ENCODE measurements at places on chromosomes 5 and 9.
A peak's percentile ranks its signal among the peaks of the same experiment; 100 is the strongest.

- DNase-seq = no peak
Measured at GRCh38 chr5:151388960-151389359, 41.6 kb upstream of the SLC36A2 start.

- no peak for DNase-seq
Measured at GRCh38 chr5:127565586-127566270, 48.3 kb downstream of the PRRC1 start.

- DNase-seq = no peak
Measured at GRCh38 chr9:135552698-135553171, 6.8 kb downstream of the OBP2A start.

DNA sequence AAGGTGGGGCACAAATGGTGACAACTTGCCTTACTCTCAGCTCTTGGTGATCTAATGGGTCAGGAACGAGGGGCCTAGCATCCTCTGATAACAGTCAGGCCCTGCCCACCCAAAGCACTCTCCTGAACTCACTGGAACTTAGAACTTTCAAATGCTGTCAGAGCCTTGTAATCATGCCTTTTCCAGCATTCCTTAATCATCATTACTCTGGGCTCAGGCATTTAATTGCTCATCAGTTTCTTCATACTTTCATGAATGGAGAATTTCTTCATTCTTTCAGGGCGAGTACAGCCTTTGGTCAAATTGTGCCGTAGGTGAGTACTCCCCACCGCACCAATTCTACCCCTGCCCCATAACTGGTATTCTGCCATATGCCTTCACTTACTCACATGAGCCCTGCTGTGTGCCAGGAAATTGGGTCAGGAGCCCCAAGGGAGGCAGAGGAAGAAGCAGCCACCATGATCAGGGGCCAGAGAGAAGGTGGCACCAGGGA, 30.2 kb upstream of the DUSP1 start:
- peak; percentile 87 for DNase-seq

DNA sequence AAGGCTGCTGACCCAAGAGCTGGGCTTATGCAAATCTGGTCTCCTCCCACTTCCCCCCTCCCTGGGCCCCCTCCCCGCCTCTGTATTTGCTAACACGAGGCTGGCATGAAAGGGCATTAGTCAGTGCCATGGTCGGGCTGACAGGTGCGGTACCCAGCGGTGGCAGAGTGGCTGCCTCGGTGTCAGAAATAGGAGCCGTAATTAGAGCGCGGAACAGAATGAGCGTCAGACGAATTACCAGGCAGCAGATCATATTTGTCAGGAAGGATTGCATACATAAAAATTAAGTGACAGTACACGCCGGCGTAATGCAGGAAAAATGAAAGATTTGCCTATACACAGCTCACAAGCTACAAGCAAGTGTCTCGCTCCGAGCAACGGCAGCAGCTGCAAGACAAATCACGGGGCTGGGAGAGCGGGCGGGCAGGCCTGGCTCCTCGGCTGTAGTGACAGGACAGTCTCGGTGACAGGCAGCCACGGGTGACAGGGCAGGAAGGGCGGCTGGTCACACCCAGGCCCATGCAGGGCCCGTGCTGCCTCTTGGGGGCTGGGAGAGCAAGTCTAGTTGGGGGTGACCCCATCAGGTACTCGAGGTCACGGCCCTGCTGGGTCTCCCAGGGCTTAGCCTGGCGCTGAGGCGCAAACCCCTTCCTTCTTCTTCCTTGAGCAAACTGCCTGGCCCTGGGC, 72.4 kb downstream of the NEK6 start:
- no peak for DNase-seq

GRCh38 chr5:22431840-22432239, 421.3 kb downstream of the CDH12 start:
- no peak for DNase-seq

GRCh38 chr5:181192337-181193046, 12.5 kb downstream of the TRIM7 start:
- DNase-seq = no peak

DNA sequence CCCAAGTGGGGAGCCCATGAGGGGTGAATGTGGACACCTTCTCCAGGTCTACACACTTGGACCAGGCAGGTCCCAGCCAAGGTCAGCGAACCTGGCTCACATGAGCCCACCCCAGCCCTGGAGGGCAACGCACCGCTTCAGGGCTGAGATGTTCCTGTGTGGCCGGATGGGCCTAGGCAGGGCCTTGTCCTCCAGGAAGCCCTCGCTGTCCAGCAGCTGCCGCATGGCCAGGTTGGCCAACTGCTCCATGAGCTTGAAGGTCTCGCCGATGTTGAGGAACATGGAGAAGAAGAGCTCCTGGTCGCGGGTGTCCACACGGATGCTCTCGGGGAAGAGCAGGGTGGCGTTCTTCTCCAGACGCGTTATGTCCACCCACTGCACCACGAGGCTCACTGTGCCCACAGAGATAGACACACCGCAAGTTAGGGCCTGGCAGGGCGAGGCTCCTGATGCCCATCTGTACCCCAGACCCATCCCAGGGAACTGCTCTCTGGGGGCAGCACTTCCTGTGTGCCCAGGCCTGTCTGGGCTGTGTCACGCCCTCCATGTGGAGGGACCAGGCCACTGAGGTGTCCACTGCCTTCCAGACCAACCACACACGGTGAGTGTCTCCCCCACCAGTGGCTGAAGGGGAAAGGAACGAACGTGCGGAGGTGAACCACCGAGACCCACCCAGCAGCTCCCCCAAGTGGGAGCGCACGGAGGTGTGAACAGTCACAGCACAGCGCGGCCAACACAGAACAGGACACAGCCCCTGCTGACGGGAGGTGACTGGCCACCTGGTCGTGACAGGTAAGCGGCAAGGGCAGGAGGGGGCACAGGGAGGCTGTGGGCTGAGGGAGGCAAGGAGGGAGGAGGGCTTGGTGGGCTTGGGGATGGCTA, 14.4 kb downstream of the TBC1D9B start:
- DNase-seq = no peak

DNA sequence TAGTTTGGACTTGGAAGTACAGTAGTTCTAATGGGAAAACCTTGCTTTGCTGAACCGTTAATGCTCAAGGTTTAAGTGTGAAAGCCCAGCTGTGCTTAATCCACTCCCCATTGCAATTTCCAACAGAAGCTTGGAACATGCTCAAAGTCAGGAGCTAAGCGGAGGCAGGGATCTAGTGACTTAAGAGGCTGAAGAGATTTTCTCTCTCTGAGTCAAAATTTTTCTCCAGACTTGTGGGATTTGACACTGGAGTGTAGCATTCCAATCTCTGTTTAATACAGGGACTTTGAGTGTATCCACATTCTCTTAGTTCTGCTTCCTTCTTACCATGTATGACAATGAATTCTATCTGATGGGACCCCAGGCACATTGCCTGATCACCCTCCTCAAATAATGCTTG, 471.8 kb downstream of the KIF4B start:
- no peak for DNase-seq

DNA sequence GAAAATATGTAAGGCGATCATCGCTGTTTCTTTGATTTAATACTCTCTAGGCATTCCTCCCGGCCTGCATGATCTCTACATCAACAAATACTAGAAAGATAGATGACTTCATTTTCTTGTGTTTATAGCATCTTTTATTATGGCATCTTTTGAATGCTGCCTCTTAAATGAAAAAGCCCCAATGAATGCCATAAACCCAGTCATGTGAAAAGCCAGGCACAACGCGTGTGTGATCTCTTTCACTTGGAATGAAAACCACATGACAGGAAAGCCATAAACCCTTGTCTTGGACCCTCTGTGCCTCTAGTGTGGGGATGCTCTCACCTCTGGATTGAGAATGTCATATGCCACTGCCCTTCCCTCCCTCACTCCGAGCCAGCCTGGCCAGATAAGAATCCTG, 476.2 kb downstream of the SEMA5A start:
- no peak for DNase-seq

DNA sequence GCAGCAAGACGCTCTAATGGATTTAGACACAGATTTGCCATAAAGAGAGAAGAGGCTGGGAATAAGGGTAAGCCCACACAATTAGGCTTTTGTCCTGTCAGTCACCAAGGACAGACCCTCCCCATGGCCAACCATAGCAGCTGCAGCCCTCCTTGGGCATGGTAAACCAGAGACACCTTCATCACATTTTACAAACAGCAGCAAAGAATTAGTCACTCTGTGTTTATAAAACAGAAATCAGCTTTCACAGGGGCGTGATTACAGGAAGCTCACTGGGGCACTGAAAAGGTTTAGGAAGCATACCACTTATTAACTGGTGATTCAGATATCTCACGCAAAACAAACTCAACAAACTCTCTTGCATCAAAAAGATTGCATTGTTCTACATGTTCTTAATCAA, 37.3 kb upstream of the ZNF622 start:
- no peak for DNase-seq

DNA sequence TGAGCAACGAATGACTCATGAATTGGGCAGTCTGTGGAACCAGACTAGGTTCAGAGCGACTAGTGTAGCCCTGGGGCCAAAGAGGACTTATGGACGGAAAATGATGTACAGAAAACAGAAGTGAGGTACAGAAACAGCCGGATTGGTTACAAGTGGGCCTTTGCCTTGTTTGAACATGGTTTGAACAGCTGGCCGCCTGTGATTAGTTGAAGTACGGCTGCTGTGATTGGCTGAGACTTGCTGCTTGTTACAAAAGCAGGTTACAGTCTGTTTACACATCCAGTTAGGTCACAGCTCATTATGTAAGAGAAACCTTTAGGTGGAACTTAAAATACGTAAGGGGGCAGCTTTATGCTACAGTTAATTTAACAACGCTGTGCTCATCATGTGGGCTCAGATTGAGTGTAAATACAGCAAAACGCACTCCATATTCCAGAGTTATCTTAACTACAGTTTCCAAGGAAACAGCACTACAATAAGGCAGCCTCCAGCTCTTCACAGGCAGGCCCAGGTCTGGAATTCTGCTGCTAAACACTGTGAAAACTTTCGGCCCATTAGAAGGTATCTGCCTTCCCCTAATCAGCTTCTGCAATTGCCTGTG, 6.5 kb downstream of the AMACR start:
- no peak for DNase-seq

DNA sequence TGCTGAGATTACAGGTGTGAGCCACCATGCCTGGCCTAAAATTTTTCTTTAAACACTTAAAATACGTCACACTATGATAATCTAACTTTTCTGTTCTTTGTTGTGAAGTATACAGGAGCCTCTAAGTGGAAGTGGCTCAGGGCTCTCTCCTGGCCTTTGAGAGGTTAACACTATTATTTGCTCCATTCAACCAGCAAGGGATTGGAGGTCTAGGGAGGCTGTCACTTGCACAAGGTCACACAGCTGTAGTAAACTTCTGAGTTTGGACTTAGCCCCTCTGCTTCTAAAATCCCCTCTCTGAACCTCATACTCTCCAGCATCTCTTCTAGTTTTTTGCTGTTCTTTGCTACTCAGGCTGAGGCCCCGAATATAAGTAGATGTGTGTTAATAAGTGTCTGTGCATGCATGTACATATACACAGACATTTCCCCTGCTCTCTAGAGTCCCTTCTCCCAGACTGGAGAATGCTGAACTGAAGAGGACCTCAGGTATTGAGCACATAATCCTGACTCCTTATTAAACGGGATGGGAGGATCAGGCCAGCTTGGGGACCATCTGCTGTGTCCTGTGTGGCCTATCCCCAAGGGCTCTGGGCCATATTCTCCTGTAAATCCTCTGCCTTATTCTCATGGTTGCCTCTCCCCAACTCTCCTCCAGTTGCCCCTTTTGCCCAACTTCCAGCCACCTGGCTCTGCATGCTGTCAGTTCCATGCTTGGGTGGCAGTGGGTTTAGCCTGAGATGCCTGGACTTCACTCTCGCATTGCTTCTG, 87.0 kb upstream of the SPRY4 start:
- DNase-seq = no peak

DNA sequence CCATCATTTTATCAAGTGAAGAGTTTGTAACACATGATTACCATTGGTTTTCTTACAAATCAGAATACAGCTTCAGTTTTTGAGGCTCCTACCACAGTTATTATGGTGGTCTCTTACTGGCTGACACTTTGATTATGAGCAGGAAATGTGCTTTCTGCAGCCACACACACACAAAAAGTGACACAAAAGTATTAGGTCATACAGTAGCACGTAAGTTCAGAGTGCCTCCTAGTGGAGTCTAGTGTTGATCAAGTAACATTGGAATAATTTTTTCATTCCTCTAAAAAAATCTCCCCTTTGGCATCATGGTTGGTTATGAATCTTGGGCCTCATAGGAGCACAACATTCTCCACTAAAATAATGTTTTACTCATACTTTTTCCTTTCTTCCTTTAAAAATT, 37.6 kb downstream of the PAM start:
- peak; percentile 21 for DNase-seq

DNA sequence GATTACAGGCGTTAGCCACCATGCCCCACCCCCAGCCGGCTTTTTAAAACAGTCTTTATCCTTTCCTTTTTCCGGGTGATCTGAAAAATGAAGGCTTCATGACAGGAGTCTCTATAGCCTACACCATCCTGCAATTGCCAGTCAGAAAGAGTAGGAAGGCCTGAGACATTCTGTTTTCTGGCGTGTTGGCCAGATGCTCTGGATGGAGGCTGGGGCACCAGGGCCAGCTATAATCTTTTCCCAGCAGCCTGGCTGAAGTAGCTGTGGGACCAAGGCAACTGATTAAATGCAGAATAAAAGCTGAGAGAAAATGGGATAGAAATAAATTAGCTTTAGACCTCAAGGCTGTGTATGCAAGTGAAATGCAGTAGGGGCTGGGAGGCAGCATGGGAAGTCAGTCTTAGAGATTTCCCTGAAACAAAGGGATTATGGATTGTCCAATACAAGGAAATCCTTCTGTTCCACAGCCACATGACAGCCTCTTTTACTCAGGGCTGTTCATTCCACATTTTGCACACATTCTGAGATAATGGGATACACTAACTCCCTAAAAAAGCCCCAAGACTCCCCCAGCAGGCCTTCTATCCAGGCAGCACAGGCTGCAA, 116.0 kb upstream of the LRRTM2 start:
- DNase-seq = no peak

GRCh38 chr5:146327257-146327870, 11.3 kb upstream of the POU4F3 start:
- DNase-seq = no peak

GRCh38 chr9:68555437-68556150, 14.9 kb upstream of the TMEM252 start:
- no peak for DNase-seq

GRCh38 chr9:114604989-114605388, 6.1 kb upstream of the TMEM268 start:
- no peak for DNase-seq

DNA sequence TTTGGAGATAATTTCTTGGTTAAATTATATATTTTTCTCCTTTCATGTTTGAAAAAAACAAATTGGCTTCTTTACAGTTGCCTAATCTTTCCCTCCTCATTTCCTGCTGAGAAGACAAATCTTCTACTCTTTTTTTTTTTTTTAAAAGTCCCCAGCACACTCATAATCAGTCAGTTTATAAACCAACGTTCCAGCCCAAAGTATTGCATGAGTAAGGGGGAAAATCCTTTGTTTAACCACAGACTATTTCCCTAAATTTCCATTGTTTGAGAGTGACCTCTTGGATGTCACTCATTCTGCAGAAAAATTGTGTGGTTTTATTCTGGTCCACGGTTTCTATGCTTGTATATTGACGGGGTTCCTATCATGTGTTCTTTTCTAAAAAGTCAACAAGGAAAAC, 55.1 kb upstream of the TLR4 start:
- no peak for DNase-seq

- no peak for DNase-seq
Measured at GRCh38 chr5:145780982-145781381, 54.2 kb downstream of the PRELID2 start.

Measured in AG08395 (cell line).